ENCODE measurements at places on chromosomes 12 and 14. TPM values are rescaled to one million over a fixed set of nuclear protein-coding genes. Genes with fewer than 3 reads are reported as not detected.

The MUCL1 gene
- not detected for total RNA-seq

GRCh38 chr14:103430358-103430757, 45.1 kb downstream of the MARK3 start:
- DNase-seq = no peak

DNA sequence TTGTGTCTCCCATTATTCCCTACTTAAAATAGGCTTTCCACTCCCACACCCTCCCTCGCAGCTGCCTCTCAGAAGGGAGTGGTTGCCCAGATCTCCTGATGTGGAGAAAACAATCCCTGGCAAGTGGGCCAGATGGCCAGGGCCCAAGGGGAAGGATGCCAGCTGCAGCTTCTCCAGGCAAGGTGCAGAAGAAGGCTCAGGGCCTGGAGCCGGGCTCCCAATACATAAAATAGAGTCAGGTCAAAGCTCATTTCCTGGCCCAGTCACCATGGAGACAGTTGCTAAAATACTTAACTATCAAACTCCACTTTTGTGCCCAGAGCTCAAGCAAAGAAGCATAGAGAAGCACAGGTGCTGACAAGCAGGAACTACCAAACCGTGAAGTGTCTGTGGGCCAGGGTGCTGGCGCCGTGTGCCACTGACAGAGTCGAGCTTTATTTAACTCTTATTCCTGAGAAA, 45.7 kb upstream of the ITPR2 start:
- no peak for DNase-seq

DNA sequence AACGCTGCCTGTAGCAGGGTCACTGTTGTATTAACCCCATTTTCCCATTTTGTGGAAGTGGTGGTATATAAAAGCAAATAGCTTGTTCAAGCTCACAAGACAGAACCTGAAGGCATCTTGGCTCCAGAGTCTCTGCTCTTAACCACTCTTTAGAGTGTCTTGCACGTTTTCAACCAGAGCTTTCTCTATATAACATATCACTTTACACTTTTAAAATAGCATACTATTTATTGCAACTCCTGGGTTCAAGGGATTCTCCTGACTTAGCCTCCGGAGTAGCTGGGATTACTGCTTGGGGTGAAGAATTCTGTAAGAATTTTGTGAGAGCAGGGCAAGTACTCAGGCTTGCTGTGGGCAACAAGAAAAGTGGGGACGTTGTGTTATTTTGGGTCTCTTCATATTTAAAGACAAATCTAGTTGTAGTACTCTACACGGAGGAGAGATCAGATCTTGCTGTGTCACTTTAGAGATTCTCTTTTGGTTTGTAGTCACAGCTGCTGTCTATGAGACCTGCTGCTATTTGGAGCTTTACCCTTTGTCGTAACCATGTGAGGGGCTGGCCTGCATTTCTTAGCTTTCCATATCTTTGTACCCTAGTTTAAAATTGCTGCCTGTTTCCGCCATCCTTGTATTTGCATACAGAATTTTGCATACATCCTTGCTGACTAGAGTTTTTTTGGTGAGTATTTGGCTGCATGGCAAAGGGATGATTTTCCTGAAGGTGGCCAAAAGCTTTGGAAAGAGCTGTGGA, 40.7 kb downstream of the WDR20 start:
- no peak for DNase-seq

GRCh38 chr12:60269611-60270269, 673.9 kb downstream of the SLC16A7 start:
- DNase-seq = no peak

GRCh38 chr14:105343194-105343593, 28.6 kb downstream of the PACS2 start:
- no peak for DNase-seq

DNA sequence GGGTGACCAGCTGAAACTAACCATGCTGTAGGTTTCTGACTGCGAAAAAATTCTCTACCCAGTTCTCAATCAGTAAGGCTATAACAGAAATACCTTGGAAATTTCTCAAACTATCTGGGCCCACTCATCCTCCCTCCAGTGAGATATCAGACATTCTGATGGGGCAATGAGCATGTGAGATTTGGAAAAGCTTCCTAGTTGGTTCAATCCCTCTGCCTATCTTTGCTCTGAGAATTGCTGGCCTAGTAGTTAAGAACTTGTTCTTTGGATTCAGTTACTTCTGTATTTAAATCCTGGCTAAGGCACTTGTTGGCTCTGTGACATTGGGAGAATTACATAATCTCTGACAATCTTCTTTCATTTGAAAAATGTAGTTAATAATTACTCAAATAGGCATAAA, 119.4 kb downstream of the SLC15A5 start:
- no peak for DNase-seq

The HOXC10 gene
- not detected for total RNA-seq

- DNase-seq = no peak
Observed at GRCh38 chr12:56753566-56753965, 1.4 kb upstream of the PRIM1 start.

The KCNH3 gene
- 2.2 TPM for total RNA-seq

- DNase-seq = no peak
Observed at GRCh38 chr14:44204061-44204835, 302.8 kb downstream of the FSCB start.

The DAAM1 gene
- total RNA-seq = 5.9 TPM

The KRT77 gene
- not detected for total RNA-seq

The KCNJ8 gene
- total RNA-seq = 0.27 TPM

DNA sequence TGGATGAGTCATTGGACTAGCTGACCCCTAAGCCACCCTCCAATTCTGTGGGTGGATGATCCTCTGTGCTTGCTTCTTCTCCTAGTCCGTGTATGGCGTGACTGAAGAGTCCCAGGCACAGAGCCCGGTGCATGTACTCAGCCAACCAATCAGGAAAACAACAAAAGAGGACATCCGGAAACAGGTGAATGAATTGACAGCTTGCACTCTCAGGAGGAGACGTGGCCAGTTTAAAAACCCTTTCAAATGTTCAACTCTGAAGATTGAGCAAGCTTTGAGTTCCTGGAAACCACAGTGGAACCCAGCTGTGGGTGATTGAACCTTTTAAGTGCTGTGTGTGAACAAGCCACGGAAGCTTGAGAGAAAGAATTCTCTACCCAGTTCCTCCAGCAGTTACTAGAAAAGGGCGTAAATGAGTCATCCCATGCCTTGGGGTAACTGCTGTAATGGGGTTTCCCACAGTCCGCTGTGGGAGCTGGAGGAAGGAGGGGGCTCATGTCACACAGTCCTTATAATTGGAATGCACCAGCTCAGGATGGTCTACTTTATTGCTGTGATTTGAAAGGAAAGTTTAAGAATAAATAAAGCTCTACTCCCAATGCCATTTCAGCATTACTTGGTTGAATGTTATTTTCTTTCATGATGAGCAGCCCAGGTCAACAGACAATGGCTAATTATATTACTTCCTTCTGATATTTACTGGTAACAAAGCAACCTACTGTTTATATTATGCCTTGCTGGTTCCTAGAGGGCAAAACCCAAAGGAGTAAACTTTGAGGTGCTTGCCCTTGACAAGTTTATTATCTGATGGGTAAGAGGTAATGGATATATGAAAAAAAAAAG, 417.0 kb downstream of the DPF3 start:
- peak; percentile 84 for DNase-seq

GRCh38 chr14:20980906-20981305, 8.9 kb upstream of the METTL17 start:
- no peak for DNase-seq

DNA sequence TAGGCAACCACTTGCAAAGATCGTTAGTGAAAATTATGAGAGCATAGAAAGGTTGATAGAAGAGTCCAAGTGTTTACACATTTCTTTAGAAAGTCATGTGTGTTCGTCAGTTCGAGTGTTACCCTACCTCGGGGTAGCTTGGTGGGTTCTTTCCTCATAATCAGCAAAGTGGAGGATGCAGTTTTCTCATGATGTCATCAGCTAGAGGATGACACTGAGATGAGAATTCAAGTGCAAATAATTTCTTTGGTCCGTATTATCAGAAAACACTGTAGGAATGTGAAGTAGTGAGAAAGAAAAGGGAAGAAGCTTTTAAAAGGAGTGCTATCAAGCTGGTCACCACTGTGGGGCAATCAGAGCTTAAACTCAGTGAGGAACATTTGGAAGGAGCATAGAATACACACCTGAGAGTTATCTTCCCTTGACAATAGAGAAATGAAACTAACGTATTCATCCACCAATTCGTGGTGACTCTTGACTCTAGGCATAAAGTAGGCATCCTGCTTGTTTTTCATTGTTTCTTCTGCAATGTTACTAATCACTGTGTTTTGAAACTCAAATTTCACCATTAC, 1340.9 kb upstream of the TMEM132C start:
- no peak for DNase-seq

DNA sequence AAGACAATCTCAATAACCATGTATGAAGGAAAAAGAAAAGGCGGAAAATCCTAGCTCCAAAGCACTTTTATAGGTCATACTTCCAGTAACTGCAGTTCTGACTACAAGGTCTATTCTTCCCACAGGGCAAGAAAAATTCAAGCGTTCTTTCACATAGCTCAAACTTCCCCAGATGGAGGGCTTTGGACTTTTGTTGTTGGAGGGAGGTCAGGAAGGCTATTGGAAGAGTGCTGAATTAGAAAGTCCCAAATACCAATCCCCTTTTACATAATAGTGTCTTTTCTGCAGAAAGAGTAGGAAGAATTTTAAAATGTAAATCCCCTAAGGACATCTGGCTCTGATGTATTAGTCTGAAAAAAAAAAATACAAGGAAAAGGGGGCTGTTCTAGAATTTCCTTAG, 309.4 kb downstream of the MDGA2 start:
- no peak for DNase-seq
